ENCODE measurements at places on chromosomes 11 and 22.
A peak's percentile ranks its signal among the peaks of the same experiment; 100 is the strongest.

DNA sequence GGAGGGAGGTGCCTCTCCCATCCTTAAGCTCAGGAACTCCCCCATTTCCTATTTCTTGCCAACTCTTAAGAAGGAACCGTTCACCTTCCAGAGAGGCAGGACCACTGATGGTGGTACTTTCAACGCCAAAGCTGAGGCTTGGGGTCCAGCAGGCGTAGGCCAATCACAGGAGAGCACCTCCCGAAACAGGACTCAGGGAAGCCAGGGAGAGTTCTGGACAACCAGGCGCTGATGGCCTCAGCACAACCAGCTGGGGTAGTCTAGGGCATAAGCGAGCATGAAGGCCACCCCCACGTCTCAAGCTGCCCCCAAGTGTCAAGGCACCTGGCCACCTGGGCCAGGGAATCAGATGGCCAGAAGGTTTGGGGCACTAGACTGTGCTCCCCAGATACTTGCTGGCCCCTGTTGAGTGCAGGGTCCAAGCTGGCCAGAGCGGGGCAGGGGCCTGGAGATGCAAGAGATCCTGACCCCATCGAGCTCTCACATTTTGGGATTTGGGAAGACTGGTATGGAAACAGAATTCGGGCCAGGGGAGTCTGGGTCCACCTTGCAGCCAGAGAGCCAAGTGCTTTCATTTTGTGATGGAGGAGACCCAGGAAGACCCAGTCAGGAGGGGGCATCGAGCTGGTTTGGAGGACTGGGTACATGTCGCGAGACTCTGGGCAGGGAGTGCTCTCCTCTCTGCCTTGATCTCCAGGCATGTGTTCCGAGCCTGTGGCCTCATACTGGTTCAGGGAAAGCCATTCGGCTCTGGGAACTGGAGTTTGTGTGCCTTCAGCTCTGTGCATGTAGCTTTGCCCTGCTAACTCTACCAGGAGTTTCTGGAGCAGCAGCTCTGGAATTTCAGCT, 926 bp downstream of the CD6 start:
- DNase-seq: no peak

DNA sequence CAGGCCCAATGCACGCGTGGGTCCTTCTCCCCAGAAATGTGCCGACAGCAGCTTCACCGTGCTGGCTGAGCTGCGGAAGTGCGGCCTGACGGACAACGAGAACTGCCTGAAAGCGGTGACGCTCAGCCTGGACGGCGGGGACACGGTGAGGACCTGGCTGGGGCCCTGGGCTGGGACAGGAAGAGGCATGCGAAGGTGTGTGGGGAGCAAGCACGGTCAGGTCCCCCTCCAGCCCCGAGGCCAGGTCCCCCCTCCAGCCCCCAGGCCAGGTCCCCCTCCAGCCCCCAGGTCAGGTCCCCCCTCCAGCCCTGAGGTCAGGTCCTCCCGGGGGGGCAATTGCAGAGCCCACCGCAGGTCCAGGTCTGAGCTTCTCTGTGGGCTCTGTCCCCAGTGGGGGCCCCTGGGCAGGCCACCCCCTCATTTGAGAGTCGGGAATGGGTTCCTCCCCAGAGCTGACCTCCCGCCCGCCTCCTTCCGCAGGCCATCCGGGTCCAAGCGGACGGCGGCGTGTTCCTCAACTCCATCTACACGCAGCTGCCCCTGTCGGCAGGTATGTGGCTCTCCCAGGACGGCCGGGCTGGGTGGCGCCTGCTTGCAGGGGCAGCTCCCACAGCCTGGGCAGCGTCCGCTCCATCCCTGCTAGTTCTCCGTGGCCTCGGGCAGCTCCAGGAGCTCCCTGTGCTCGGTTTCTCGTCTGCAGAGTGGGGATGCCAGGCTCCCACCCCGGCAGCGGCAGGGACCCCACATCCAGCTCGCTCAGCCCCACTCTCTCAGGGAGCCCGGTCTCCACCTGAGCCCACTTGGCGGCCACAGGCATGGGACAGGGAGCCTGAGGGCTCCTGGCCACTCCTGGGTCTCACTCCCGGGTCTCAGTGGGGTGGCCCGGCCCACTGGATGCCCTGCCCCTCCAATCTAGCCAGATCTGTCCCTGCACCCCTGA, 7.9 kb downstream of the MUC5B start:
- DNase-seq: no peak

GRCh38 chr11:84022695-84023094, 736.5 kb upstream of the CCDC90B start:
- no peak for DNase-seq

DNA sequence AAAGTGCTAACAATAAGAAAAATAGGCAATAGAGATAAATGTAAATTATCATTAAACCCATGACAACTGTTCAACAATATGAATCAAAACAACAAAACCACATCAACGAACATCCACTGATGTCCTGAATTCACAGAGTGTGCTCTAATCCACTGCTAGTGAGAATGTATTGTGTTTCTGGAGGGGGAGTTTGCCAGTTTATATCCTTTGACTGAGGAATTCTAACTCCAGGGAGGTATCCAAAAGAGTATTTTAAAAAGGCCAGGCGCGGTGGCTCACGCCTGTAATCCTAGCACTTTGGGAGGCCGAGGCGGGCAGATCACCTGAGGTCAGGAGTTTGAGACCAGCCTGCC, 1.7 kb upstream of the WEE1 start:
- DNase-seq: no peak

DNA sequence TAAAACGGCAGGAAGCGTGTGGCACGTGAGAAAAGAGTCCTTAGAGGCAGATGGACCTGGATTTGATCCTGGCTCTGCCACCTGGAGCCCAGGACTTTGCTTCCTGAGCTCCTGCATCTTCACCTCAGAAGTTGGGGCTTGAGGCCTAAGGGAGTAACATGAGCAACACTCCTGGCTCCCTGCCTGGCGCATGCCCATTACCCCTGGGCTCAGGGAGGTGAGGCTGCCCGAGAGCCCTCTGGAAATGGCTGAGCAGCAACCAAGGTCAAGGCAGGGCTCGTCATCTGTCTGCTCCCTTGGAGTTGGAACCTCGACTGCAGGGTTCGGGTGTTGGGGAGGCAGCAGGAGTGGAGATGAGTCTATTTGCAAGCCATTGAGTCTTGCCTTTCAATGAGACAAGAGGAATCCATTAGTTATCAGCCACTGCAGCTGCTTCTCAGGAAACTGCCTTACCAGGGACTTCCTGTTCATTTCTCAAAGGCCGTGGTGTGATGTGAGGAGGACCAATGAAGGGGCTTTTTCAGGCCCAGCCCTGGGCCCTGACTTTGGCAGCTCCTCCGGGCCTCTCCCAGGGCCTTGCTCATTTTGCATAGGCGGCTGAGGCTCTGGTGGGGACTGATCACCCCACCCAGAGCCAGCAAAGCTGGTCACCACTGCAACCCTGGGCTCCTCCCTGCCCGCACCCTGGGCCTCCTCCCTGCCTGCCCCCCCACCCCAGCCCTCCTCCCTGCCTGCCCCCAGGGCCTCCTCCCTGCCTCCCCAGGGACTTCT, 6.4 kb downstream of the FADS2 start:
- DNase-seq: no peak

GRCh38 chr11:127587511-127587910, 586.9 kb upstream of the KIRREL3 start:
- no peak for DNase-seq

- DNase-seq: no peak
Measured at GRCh38 chr11:2721210-2721916, 21.6 kb upstream of the KCNQ1OT1 start.

DNA sequence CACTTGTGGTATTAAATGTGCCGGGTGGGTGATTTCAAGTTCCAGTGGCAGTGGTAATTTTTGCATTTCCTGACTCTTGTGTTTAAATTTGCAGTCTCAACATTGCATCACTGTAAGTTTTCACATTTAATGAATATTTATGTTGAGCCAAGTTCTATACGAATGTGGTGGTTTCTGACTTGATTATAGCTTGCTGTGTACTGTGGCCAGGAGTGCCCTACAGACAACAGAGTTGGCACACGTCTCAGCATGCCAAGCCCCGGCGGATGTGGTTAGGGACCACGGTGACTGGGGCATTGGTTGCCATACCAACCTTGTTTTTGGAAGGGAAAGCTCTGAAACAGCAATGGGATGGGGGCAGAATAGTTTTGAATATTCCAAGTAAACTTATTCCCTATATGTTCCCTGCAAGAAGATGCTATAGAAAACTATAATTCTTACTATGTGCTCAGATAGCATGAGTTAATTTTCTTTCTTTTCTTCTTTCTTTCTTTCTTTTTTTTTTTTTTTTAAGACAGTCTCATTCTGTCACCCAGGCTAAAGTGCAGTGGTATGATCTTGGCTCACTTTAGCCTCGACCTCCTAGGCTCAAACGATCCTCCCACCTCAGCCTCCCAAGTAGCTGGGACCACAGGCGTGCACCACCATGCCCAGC, 16.0 kb downstream of the ZNRF3 start:
- DNase-seq: no peak

DNA sequence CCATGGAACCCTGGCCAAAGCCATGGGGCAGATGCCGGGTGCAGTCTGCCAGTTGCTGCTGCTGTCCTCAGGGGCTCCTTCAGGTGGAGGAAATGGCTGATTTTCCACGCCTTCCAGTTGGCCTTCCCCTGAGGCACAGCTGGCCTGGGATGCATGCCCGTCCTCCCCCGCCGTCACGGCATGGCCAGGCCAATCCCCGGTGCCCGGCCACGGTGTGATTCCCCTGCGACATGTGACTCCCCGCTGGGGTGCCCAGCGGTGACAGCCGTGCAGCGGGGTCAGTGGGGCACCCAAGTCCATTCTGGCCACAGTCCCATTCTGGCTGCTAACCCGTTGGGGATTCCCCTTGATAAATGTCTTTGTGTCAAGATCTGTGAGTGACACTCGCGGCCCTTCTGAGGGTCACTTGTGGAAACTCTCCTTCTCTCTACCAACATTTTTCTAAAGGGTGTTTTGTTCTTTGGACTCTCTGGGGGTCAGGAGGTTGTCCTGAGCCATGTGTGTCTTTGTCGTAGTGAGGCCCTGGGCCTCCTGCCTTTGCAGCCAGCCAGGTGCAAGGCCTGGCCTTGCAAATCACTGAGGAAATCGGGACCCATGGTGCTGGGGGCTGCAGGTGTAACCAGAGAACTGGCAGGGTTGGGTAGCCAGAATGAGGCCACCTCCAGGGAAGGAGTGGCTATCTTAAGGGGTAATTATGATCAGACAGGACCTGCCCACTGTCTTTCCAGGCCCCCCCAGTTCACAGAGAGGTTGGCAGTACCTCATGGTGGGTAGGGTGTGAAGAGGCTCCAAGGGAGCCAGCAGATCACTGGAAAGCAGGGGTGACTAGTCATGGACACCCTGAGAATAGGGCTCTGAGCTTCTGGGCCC, 37.1 kb downstream of the KCNQ1OT1 start:
- no peak for DNase-seq

GRCh38 chr11:10604340-10604748, 35.9 kb upstream of the LYVE1 start:
- no peak for DNase-seq

- DNase-seq: peak; percentile 44
Measured at GRCh38 chr22:40637183-40638150, 948 bp upstream of the MRTFA start.

DNA sequence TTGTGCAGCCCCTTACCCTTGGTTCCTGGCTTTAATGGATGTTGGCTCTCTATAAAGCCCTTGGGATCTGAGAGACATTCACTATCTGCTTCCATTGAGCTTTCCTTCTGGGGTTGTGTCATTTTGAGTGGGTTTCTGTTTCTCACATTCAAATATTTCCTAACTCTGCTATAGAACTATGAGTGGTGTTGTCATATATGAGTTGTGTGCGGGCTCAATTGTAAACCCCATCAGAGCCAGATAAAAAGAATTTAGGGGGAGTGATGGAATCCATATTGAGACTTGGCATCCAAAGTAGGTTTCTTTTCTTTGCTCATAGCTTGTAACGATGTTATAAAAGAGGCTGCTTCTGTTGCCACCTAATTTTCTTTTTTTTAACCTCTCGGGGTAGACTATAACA, 41.8 kb upstream of the SPON1 start:
- no peak for DNase-seq

DNA sequence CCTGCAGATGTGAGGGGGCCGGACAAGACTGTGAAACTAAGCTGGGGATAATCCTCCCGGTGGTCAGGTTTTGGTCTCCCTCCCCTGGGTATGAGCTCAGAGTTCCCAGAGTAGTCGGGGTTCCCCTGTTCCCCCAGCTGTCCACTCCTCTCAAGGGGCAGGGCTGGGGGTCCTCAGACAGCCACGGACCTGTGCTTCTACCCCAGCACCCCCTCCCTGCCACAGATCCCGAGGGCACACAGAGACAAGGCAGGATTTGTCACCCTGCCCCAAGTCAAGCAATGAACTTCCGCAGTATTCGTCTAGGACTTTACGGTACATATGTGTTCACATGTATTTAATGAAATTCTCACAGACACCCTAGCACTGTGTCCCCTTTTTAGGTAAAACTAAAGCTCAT, 45.2 kb downstream of the APOL1 start:
- no peak for DNase-seq

DNA sequence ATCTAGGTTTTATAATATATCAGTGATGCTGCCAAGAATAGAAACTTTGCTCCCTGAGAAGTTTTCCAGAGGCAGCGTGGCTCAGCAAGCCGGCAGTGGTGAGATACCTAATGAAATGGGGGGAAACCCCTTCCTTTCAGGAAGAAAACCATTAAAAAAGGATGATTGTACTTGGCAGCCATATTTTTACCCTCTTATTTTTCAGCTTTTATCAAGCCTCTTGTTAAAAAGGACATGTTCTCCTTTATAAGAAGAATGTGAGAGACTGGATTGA, 9.0 kb upstream of the ME3 start:
- DNase-seq: no peak

DNA sequence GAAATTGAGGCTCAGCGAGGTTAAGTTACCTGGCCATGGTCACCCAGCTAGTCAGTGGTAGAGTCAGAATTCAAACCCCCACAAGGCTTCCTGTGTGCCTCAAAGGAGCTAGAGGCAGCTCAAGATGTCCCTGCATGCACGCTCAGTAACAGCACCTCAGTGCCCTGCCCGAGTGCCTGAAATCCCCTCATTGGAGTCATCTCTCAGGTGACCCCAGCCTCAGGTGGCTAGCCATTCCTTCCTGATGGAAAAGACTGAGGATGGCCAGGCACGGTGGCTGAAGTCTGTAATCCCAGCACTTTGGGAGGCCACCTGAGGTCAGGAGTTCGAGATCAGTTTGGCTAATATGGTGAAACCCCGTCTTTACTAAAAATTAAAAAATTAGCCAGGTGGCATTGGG, 36.9 kb downstream of the LIF start:
- no peak for DNase-seq

DNA sequence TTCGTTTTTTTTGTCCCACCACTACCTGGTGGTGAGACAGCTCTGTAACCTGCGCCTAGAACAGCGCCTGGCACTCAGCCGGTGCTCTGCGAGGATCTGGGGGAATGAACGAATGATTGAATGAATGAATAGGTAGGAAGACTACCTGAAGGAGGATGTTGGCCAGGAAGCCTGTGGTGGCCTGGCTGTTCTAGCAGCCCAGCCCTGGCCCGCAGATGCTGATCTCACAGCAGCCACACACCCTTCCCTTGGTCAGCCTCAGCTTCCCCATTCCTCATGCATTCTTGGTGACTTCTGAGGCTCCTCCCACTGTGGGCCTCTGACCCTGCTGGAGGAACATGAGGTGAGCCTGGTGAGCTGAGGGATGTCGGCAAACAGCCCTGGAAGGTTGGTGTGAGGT, 3.7 kb downstream of the TRPM5 start:
- DNase-seq: no peak
